ENCODE measurements at places on chromosomes 7 and 10. TPM values are rescaled to one million over a fixed set of nuclear protein-coding genes. Genes with fewer than 3 reads are reported as not detected.

DNA sequence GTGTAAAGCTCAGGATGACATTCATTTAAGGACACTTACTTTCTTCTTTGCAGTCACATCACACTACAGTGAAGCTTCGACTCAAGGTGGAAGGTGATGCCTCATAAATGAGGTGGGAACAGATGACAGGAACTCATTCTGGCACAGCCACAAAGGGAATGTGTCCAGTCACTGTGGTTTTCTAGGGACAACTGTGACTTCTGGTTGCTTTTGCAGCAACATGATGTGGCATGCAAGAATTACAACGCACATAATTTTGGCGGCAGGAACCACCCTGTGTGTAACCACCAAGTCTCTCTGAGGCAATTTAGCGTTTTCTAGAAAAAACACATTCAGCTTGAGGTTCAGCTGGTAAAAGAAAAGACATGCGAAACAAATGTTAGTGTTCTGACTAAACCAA, 32.0 kb upstream of the FERD3L start:
- peak; percentile 43 for DNase-seq

- peak; percentile 41 for DNase-seq
These were observed 24.0 kb downstream of the KCNMA1 start for GRCh38 chr10:77613476-77614130.

FLNC gene
- 150 TPM for total RNA-seq

- no peak for DNase-seq
These were observed 120.2 kb downstream of the CACNB2 start for GRCh38 chr10:18260310-18260922.

GRCh38 chr10:17086865-17087367, 42.7 kb downstream of the CUBN start:
- no peak for DNase-seq

DNA sequence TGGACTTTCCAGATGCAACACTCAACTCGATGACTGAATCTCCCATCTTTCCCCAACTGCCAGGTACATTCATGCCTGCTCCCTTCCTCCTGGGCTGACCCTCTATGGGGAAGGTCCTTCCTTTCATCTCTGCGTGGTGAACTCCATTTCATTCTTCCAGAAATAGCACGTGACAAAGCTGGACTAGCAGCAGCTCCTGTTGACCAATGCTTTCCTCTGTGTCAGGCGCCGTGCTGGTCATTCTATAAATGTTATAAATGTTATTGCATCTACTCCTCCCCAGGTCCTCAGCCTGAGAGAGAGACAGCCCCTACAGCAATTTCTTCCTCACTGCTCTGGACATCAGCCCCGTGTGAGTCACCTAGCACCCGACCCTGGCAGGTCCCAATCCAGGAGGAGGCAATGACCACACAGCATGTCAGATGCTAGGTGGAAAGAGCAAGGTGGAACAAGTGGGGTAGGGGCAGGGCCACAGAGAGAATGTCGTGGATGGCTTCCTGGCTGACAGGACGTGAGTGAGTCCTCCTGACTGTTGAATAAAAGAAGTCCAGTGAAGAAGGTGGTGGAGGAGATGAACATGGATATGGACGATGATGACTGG, 178.1 kb downstream of the ADAM12 start:
- peak; percentile 46 for DNase-seq

- no peak for DNase-seq
These were observed 1.9 kb downstream of the TMEM229A start for GRCh38 chr7:124030964-124031363.

PTEN gene
- total RNA-seq, result 7.1 TPM

DNA sequence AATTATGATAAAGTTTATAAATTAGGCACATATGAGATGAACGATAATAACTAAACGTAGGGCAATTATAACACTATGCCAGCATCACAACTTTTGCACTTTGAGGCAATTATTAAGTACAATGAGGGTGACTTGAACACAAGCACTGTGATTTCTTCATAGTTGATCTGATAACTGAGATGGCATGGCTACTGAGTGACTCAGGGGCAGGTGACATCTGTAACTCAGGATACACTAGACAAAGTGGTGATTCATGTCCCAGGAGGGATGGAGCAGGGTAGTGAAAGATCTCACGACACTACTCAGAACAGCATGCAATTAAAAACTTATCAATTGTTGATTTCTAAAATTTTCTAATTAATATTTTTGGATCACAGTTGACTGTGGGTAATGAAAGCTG, 98.3 kb upstream of the ARHGAP21 start:
- peak; percentile 65 for DNase-seq

GRCh38 chr7:32030904-32031692, 39.1 kb downstream of the PDE1C start:
- peak; percentile 46 for DNase-seq

DNA sequence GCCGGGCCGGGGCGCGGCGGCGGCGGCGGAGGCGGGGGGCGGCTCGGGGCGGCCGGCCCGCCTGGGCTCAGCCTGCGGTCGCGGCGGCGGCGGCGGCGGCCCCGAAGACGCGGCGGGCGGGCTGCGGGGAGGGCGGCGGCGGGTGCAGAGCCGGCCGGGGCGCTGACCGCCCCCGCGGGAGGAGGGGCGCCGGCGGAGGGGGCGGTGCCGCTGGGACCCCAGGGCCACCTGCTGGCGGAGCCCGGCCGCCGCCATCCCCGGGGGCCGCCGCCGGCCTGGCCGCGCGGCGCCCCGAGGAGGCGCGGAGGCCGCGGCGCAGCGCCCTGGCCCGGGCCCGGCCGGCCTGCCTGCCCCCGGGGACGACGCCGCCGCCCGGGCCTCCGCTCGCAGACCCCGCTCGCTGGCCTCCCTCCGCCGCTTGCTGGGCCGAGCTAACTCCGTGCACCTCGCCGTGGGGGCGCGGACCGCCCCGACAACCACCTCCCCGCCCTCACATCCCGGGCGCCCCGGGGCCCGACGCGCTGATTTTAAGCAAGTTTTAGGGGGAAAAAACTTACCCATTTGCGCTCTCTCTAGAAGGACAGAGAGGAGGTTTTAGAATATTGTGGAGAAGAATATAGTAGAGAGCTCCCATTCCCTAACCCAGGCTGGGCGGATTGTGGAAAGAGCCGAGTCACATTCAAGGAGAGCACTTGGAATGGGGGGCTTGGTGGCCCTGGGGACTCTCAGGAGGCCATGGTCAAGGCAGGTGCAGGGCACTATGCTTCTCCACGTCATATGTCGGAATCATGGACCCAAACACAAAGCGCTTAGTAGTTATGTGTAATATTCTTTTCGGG, at the start of gene BEND7:
Gene BEND7, minus strand, starts transcription at position 140 of the 839 bp plus-strand sequence. CDS start 481 bp downstream, outside the sequence.
- DNase-seq, result no peak

DNA sequence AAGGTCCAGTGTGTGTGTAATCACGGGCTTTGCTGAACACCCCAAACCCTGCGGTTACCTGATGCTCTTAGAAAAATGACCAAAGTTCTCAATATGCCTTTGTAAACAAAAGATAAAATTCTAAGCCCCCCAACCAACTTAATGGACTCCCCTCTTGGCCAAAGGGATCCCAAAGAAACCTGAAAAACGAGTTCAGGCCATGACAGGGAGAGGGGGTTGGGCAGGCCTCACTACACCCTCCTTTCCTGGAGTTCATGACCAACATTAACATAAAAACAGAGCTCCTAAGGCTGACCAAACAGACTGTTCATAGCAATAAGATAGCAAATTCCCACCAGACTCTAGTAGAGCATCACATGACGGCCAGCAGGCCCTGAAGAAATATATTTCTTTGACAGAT, 3.0 kb upstream of the VIPR2 start:
- no peak for DNase-seq

GIMAP1 gene
- 0.07 TPM for total RNA-seq

- DNase-seq, result no peak
These were observed 28.3 kb upstream of the CCDC6 start for GRCh38 chr10:59934701-59935100.

DNA sequence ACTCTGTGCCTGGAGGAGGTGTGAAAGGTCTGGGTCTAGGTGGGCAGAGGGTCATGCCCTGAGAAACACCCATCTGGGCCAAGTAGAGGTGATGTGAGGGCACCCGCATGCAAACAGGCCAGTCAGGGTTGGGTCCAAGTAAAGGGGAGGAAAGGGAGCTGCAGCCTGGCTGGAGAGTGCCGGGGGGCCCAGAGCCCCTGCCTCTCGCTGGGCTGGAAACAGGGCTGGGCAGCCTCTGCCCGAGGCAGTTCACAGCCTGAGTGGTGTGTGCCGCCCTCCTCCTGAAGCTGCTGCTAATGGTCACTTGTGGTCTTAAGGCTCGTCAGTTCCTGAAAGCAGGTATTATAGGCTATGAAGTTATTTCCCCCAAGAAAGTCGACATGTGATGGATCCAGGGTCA, 7.3 kb downstream of the CYP2E1 start:
- DNase-seq, result no peak

GRCh38 chr7:150626696-150627095, 5.5 kb downstream of the GIMAP6 start:
- no peak for DNase-seq

NEUROD6 gene
- total RNA-seq, result not detected

SLC29A3 gene
- 2.7 TPM for total RNA-seq

SHOC2 gene
- 23.2 TPM for total RNA-seq

- DNase-seq, result no peak
These were observed 71.7 kb downstream of the BMPR1A start for GRCh38 chr10:86828145-86828544.

All from M059J (cell line).